ENCODE measurements at places on chromosomes 16 and 17. TPM values are rescaled to one million over a fixed set of nuclear protein-coding genes. Genes with fewer than 3 reads are reported as not detected.
A peak's percentile ranks its signal among the peaks of the same experiment; 100 is the strongest.

DNA sequence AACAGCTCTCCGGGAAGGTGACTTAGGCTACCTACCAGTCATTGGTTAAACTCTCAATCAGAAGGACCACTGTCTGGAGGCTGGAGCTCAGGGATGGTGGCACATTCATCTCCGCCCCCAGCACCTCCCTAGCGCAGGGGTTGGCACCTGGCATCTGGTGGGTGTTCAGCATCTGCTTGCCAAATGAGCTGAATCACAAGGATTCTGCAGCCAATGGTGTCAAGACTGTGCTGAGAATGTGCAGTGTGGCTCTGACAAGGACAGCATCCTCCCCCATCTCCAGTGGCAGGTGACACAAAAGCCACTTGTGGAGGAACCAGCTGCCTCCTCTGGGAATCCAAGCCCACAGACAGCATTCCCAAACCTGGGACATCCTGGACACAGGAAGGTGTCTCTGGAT is 35.2 kb downstream of the PLXDC1 start:
- no peak for DNase-seq
- no peak overlapping the region for H3K27ac ChIP-seq
- no peak overlapping the region for H3K4me3 ChIP-seq

The DBNDD1 gene
- total RNA-seq = 0.13 TPM

The FZD2 gene
- 0.11 TPM for total RNA-seq

- H3K4me3 ChIP-seq = no peak overlapping the region
- H3K27ac ChIP-seq = no peak overlapping the region
- no peak for DNase-seq
- H3K27me3 ChIP-seq = no peaks in the 10 kb centered on the region
- H3K36me3 ChIP-seq = peaks cover 33% of the 10 kb centered on the region
- no peaks in the 10 kb centered on the region for H3K4me1 ChIP-seq
Measured at GRCh38 chr16:23407436-23408127, 45.4 kb downstream of the COG7 start.

GRCh38 chr17:81228834-81229665 is 6.3 kb upstream of the CEP131 start:
- H3K36me3 ChIP-seq = peaks cover 4% of the 10 kb centered on the region
- no peak overlapping the region for H3K4me3 ChIP-seq
- no peaks in the 10 kb centered on the region for H3K27me3 ChIP-seq
- no peaks in the 10 kb centered on the region for H3K4me1 ChIP-seq

DNA sequence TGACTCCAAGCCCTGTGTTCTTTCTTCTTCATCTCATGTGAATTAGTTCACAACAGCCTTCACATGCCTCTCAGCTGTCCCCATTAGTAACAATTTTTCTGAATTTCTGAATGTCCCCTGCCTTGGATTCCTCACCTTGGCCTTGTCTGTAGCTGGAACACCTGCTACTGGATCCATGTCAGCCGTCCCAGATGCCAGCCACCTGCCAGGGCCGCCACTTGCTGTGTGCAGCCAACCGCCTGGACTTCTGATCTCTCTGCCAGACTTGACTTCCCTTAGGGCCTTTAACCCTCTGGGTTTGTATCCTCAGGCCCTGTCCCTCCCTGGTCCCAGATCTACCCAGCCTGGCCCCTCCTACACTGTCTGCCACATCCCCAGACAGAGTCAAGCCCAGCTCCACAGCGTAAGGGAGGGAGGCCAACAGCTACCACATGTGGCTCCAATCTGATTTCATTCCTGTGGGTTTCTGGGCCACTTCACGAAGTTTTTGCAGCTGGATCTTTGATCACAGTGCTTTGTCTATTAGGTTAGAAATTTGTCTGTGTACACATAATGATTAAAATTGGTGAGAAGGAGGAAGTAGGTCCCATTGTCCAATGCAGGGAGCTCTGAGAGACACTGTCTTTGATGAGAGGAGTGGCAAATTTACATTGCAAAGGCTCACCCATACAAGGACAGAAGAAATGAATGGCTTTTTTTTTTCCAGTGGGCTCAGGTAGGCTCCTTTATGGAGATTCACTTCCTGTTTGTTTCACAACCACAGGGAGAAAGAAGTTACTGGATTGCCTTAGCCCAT is 15.3 kb downstream of the MPP2 start:
- no peak for DNase-seq
- H3K27ac ChIP-seq = no peak overlapping the region
- H3K4me3 ChIP-seq = no peak overlapping the region
- no peaks in the 10 kb centered on the region for H3K27me3 ChIP-seq

GRCh38 chr16:15506441-15506840 is 72.1 kb downstream of the BMERB1 start:
- H3K4me3 ChIP-seq = no peak overlapping the region
- H3K27me3 ChIP-seq = no peaks in the 10 kb centered on the region
- no peak overlapping the region for H3K27ac ChIP-seq
- no peaks in the 10 kb centered on the region for H3K4me1 ChIP-seq
- no peak for DNase-seq

The CCL2 gene
- 6.6 TPM for total RNA-seq

DNA sequence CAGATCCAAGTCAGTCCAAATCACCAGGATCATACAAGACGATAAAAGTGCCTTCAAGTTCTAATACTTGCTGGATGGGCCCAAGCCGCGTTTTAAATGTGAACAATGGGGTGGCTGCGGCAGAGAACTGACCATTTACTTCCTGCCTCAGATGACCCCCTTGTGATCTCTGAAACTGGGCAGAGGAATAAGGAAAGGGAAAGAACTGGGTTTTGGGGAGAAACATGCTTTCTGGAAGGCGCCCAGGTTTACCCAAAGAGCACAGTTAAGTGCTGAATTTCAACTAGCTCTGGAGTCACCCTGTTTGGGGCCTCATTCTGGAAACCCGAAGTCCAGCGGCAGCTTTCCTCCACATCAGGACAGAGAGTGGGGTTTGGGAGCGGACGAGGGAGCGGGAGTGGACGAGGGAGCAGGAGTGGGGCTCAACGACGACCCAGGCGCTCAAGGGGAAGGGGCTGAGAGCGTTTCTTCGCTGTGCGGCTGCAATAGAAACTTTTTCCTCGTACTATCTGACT is 1.6 kb downstream of the FAM20A start:
- H3K36me3 ChIP-seq = no peaks in the 10 kb centered on the region
- no peak overlapping the region for H3K27ac ChIP-seq
- no peak for DNase-seq
- H3K4me3 ChIP-seq = no peak overlapping the region
- H3K4me1 ChIP-seq = peaks cover 3% of the 10 kb centered on the region

DNA sequence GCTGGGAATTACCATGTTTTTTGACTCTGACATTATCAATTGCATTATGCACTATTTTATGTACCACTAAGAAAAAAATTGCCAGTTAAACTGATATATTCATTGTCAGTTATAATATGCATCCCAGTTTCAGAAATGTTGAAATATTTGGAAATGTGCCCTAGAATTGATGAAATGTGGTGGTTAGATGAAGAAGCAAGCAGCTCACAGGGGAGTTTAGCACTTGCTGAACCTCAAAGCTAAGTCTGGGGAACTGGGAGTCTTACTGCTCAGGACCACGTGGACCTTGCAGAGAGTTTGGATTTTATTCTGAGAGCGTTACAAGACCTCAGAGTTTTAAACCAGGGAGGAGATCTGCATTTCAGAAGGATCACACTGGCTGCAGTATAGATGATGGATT is 67.9 kb downstream of the TNRC6C start:
- no peak overlapping the region for H3K27ac ChIP-seq
- no peak overlapping the region for H3K4me3 ChIP-seq
- no peaks in the 10 kb centered on the region for H3K27me3 ChIP-seq
- H3K36me3 ChIP-seq = peaks cover 1% of the 10 kb centered on the region

- no peaks in the 10 kb centered on the region for H3K27me3 ChIP-seq
- peaks cover 42% of the 10 kb centered on the region for H3K4me1 ChIP-seq
- peak overlapping the region; percentile 98 for H3K27ac ChIP-seq
- peaks cover 20% of the 10 kb centered on the region for H3K36me3 ChIP-seq
- DNase-seq = no peak
- H3K4me3 ChIP-seq = peak overlapping the region; percentile 98
Measured at GRCh38 chr17:7582396-7583252, 1.0 kb upstream of the MPDU1 start.

- H3K4me3 ChIP-seq = no peak overlapping the region
- no peaks in the 10 kb centered on the region for H3K4me1 ChIP-seq
- H3K27me3 ChIP-seq = no peaks in the 10 kb centered on the region
- no peaks in the 10 kb centered on the region for H3K36me3 ChIP-seq
Measured at GRCh38 chr16:23784811-23785447, 30.1 kb downstream of the CHP2 start.

- H3K36me3 ChIP-seq = peaks cover 44% of the 10 kb centered on the region
- H3K27ac ChIP-seq = no peak overlapping the region
- no peak overlapping the region for H3K4me3 ChIP-seq
Measured at GRCh38 chr16:89289428-89290395, 72.2 kb downstream of the ZNF778 start.

- no peak for DNase-seq
- H3K27ac ChIP-seq = no peak overlapping the region
- no peaks in the 10 kb centered on the region for H3K36me3 ChIP-seq
- no peak overlapping the region for H3K4me3 ChIP-seq
Measured at GRCh38 chr17:38458521-38458920, 30.3 kb downstream of the ARHGAP23 start.

DNA sequence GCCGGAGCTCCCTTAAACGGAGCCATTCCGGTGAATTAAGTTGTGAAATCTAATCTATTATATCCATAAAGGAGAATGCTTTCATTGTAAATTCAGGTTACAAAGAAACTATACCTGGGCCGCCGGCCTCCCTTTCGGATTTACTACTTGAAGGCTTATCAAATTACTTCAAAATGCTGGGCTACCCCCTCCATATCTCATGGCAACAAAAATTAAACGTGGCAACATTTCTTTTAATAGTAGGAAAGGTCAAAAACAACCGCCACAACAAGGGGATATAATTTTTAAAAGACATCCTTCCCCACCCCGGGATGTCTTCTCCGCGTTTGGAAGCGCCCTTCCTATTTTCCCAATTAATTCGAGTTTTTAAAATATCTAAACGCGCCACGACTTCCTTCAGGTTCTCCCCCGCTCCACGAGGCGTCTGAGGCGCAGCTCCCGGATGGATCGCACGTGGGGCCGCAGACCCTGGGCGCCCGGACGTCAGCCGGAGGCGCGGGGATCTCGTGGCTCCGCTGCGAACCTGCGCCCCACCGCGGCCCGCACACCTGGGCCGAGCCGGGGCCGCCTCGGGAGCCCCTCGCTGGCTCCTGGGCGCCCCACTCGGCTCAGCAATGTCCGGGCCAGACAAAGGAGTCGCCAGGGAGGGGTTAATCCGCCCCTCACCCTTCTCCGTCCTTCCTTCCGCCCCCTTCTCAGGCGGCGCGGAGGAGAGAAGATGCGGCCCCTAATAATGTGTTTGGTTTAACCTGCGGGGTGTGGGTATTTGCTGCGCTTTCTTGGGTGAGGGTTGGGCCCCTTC is 47.4 kb upstream of the SLC38A10 start:
- H3K27ac ChIP-seq = no peak overlapping the region
- H3K4me3 ChIP-seq = no peak overlapping the region
- peaks cover 61% of the 10 kb centered on the region for H3K27me3 ChIP-seq
- DNase-seq = no peak
- H3K36me3 ChIP-seq = no peaks in the 10 kb centered on the region

- peaks cover 22% of the 10 kb centered on the region for H3K4me1 ChIP-seq
- no peak overlapping the region for H3K27ac ChIP-seq
- no peaks in the 10 kb centered on the region for H3K36me3 ChIP-seq
- no peaks in the 10 kb centered on the region for H3K27me3 ChIP-seq
- H3K4me3 ChIP-seq = no peak overlapping the region
Measured at GRCh38 chr17:77611791-77612502, 346.6 kb upstream of the TNRC6C start.

The CHAD gene
- not detected for total RNA-seq

DNA sequence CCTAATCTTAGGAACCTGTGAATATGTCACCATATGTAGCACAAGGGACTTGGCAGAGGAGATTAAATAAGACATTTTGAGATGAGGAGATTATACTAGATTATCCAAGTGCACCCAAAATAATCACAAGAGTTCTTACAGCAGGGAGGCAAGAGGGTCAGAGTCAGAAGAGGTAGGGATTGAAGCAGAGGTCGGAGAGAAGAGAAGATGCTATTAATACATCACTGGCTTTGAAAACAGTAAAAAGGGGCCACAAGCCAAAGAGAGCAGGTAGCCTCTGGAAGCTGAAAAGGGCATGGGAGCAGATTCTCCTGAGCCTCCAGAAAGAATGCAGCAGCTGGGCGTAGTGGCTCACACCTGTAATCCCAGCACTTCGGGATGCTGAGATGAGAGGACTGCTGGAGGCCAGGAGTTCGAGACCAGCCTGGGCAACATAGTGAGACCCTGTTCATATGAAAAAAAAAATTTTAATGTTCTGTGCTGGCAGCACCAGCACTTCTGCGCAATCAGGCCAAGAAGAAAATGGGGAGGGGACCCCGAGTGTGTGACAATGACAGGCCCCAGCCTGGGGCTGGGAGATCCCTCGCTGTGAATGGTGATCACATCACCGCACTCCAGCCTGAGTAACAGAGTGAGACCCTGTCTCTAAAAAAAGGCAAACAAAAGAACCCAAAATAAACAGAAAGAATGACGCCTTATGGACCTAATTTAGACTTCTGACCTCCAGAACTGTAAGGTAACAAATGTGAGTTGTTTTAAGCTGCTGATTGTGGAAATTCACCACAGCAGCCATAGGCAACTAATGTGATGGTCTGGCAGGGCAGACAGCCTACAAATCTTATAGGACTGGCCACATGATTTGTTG is 275.4 kb downstream of the MRTFB start:
- no peak for DNase-seq
- H3K27ac ChIP-seq = no peak overlapping the region
- no peak overlapping the region for H3K4me3 ChIP-seq
- H3K27me3 ChIP-seq = no peaks in the 10 kb centered on the region

- no peaks in the 10 kb centered on the region for H3K27me3 ChIP-seq
Measured at GRCh38 chr16:17416461-17417311, 54.1 kb downstream of the XYLT1 start.

The JUP gene
- 0.33 TPM for total RNA-seq

The TENT4B gene
- total RNA-seq = 21.6 TPM

The GUCY2D gene
- total RNA-seq = not detected

DNA sequence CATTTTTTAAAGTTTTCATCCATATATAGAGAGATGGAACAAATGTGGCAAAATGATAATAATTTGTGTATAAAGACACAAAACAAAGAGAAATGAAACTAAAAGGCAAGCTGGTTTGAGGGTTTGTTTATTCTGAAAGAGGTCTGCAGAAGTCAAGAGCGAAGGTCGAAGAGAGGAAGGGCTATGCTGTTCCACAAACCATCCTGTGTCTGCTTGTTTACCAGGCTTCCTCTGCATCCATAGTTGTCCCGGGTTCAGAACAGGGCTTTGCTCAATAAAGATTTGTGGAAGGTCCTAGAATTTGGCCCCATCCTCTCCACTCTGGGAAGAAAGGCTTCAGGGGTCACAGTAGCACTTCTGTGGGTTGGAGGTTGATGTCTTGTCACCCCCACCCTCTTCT is 2.4 kb upstream of the MARVELD3 start:
- H3K36me3 ChIP-seq = no peaks in the 10 kb centered on the region
- DNase-seq = no peak
- no peak overlapping the region for H3K4me3 ChIP-seq
- peaks cover 13% of the 10 kb centered on the region for H3K27me3 ChIP-seq
- no peak overlapping the region for H3K27ac ChIP-seq

- H3K4me3 ChIP-seq = no peak overlapping the region
- DNase-seq = no peak
- H3K4me1 ChIP-seq = peaks cover 22% of the 10 kb centered on the region
- H3K36me3 ChIP-seq = no peaks in the 10 kb centered on the region
- no peaks in the 10 kb centered on the region for H3K27me3 ChIP-seq
Measured at GRCh38 chr16:3004319-3004718, 8.4 kb upstream of the CLDN9 start.

Measured in CD8-positive, alpha-beta memory T cell (primary cell).